ENCODE measurements at places on chromosomes 16 and 17. TPM values are rescaled to one million over a fixed set of nuclear protein-coding genes. Genes with fewer than 3 reads are reported as not detected.
A peak's percentile ranks its signal among the peaks of the same experiment; 100 is the strongest.

DNA sequence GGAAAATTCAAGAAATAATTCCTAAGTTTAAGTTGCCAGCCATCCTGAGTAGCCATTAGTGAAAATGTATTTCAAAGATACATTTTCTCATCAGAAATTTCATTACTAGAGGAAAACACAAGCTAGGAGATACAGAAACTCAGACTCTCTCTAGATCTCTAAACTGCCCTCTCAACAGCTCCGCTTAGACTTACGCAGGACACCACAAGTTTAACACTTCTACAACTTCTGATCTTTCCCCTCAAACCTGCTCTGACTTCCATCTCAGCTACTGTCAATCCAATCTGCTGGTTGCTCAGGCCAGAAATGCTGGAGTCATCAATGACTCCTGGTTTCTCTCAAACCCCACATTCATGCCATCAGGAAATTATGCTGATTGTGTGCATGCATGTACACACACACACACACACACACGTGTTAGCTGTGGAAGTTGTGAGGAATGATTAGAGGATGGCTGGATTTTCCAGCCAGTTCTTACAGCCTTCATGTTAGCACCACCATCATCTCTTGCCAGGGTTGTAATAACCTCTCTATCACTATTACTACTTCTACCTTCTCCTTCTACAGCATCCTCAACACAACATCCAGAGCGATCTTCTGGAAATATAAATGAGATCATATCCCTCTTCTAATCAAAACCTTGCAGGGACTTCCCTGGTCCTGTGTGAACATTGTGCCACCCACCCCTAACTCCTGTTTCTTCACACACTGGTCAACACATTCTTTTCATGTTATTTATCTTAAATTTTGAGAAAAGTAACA, 47.1 kb downstream of the COX10 start:
- H3K36me3 ChIP-seq, result no peaks in the 10 kb centered on the region
- DNase-seq, result no peak
- H3K27me3 ChIP-seq, result no peaks in the 10 kb centered on the region
- H3K27ac ChIP-seq, result no peak overlapping the region

GRCh38 chr17:18988546-18989173, 15.9 kb downstream of the FAM83G start:
- H3K4me1 ChIP-seq, result peaks cover 17% of the 10 kb centered on the region
- peak; percentile 61 for DNase-seq
- H3K27ac ChIP-seq, result no peak overlapping the region
- peaks cover 8% of the 10 kb centered on the region for H3K36me3 ChIP-seq
- H3K4me3 ChIP-seq, result no peak overlapping the region
- H3K27me3 ChIP-seq, result no peaks in the 10 kb centered on the region

GRCh38 chr17:81582749-81583148, 30.6 kb upstream of the FAAP100 start:
- no peak overlapping the region for H3K4me3 ChIP-seq
- H3K27ac ChIP-seq, result no peak overlapping the region
- DNase-seq, result no peak
- H3K27me3 ChIP-seq, result no peaks in the 10 kb centered on the region
- peaks cover 72% of the 10 kb centered on the region for H3K36me3 ChIP-seq
- peaks cover 15% of the 10 kb centered on the region for H3K4me1 ChIP-seq

DNA sequence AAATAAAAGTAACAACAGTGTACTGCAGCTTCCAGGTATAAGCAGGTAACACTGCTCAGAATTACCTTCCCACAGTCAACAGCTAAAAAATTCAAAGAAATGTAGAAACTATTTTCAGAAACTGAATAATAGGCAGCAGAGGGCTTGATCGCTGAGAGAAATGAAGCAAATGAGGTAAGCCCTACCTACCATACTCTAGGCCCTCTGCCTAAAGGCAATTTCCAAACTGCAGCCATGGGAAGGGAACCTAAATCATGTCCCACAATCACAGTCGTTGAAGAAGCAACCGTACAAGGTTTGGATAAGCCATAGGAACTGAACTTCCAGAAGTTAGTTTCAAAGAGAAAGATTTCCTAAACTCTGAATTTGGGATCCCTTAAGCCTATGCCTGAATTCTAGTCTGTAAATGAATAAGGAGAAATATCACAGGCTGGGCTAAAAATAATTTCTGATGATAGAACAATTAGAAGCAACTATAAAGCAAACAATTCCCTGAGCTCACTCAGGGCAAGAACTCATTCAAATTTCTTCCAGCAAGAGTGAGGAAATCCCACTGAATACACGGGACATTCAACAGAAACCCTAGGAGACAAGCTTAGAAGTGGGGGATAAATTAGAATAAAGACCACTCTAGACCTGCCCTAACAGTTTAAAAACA, 24.5 kb downstream of the NCOR1 start:
- no peaks in the 10 kb centered on the region for H3K4me1 ChIP-seq
- H3K27ac ChIP-seq, result no peak overlapping the region
- no peaks in the 10 kb centered on the region for H3K27me3 ChIP-seq
- H3K36me3 ChIP-seq, result peaks cover 24% of the 10 kb centered on the region

DNA sequence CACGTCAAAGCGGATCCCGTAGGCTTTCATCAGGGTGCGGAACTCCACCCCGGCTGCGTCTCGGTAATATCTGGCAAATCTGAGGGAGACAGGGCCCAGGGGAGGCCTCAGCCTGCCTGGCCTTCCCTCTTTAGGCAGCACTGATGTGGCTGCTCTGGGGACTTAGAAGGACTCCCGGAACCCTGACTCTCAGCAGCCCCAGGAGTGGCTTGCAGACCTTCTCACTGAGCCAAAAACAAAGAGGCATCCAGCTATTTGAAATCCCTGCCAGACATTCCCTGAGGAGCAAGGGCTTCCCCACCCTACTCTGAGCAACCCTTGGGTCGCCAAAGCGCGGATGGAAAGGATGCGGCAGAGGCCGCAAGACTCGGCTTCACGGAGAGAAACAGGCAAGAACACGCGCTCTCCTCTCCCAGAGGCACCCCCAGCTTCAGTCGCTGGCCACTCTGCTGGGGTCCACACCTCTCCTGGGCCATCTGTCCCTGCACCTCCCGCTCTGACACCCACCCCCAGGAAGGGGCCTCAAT, 7.9 kb downstream of the P2RX5 start:
- H3K4me3 ChIP-seq, result no peak overlapping the region
- H3K36me3 ChIP-seq, result no peaks in the 10 kb centered on the region
- H3K27ac ChIP-seq, result no peak overlapping the region

- H3K4me1 ChIP-seq, result no peaks in the 10 kb centered on the region
- H3K4me3 ChIP-seq, result no peak overlapping the region
- H3K36me3 ChIP-seq, result peaks cover 64% of the 10 kb centered on the region
- no peaks in the 10 kb centered on the region for H3K27me3 ChIP-seq
- no peak overlapping the region for H3K27ac ChIP-seq
Observed at GRCh38 chr16:75617121-75617520, 6.0 kb downstream of the ADAT1 start.

GRCh38 chr17:16443511-16444257, 28.3 kb downstream of the TRPV2 start:
- no peaks in the 10 kb centered on the region for H3K4me1 ChIP-seq
- no peaks in the 10 kb centered on the region for H3K27me3 ChIP-seq
- no peak for DNase-seq
- H3K36me3 ChIP-seq, result peaks cover 65% of the 10 kb centered on the region

DNA sequence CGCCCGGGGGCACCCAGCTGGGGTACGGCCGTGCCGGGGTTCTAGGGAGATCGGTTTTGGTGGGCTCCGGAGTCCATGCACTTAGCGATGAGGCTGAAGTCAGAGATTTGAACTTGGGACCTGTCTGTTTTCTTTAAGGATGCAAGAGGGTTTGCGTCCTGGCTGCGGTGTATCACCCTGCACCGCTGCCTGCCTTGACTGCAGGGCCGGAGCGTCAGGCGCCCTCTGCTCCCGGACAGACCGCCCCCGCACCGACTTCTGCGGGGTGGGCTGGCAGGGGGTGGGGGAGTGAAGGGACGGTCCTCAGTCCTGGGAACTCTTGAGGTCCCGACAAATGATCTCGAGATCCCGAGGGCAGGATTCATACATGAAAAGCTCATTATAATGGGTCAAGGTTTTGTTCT, 701 bp downstream of the PDP2 start:
- H3K4me1 ChIP-seq, result peaks cover 19% of the 10 kb centered on the region
- peak overlapping the region; percentile 92 for H3K4me3 ChIP-seq
- DNase-seq, result no peak
- no peaks in the 10 kb centered on the region for H3K27me3 ChIP-seq

- H3K4me3 ChIP-seq, result peak overlapping the region; percentile 64
- peak; percentile 74 for DNase-seq
- no peak overlapping the region for H3K27ac ChIP-seq
- peaks cover 75% of the 10 kb centered on the region for H3K27me3 ChIP-seq
Observed at GRCh38 chr17:21511363-21512195, 135.4 kb downstream of the KCNJ12 start.

GRCh38 chr16:68357923-68358322, 47.1 kb downstream of the PRMT7 start:
- no peak for DNase-seq
- no peak overlapping the region for H3K27ac ChIP-seq
- peaks cover 29% of the 10 kb centered on the region for H3K36me3 ChIP-seq

- peaks cover 61% of the 10 kb centered on the region for H3K36me3 ChIP-seq
- peaks cover 56% of the 10 kb centered on the region for H3K4me1 ChIP-seq
- peak overlapping the region; percentile 56 for H3K27ac ChIP-seq
- DNase-seq, result no peak
Observed at GRCh38 chr16:22356930-22357634, 17.3 kb downstream of the CDR2 start.

- peaks cover 92% of the 10 kb centered on the region for H3K36me3 ChIP-seq
- peaks cover 27% of the 10 kb centered on the region for H3K4me1 ChIP-seq
- peak within 1 kb of the TSS; percentile 100 for H3K27ac ChIP-seq
- peak; percentile 93 for DNase-seq
- H3K4me3 ChIP-seq, result peak within 1 kb of the TSS; percentile 100
Observed at GRCh38 chr17:81512562-81513371, at the start of gene ACTG1. Gene ACTG1, minus strand, starts transcription at chr17:81512799. Its CDS starts 445 bp downstream, at chr17:81512354.

GRCh38 chr16:88458039-88458772, 5.1 kb downstream of the ZFPM1 start:
- H3K36me3 ChIP-seq, result peaks cover 17% of the 10 kb centered on the region
- H3K27ac ChIP-seq, result no peak overlapping the region
- H3K27me3 ChIP-seq, result peaks cover 31% of the 10 kb centered on the region
- no peak overlapping the region for H3K4me3 ChIP-seq
- H3K4me1 ChIP-seq, result peaks cover 17% of the 10 kb centered on the region

GRCh38 chr16:58464047-58464915, 35.7 kb upstream of the NDRG4 start:
- H3K4me3 ChIP-seq, result peak overlapping the region; percentile 69
- DNase-seq, result peak; percentile 53
- peaks cover 18% of the 10 kb centered on the region for H3K4me1 ChIP-seq
- peak overlapping the region; percentile 50 for H3K27ac ChIP-seq
- peaks cover 14% of the 10 kb centered on the region for H3K36me3 ChIP-seq

DNA sequence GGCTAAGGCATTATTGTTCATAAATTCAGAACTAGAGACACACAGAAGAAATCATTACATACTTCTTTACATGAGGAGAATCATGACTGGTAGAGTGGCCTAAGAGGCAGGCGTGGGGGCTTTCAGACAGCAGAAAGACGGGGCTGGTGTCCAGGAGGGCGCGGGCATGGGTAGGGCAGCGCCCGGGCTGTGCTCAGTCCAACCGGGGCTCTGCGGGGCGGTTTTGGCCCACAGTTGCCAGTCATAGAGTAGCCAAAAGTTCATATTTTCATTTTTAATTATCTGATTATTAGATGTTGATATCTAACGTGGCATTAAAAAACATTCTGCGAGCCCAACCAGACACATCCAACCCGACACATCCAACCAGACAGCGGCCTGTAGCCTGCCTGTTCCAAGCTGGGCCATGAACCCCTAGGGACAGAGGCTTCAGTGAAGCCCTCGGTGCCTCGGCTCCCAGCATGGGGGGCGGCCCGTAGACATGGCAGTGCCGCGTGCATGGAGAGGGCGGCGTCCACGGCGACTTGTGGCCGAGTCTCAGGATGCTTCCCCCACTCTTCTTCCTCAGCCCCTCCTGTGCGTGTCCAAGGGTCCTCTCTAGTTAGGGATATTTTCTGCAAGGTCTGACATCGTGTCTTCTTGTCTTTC, 162.4 kb upstream of the CHMP6 start:
- peaks cover 20% of the 10 kb centered on the region for H3K4me1 ChIP-seq
- H3K36me3 ChIP-seq, result peaks cover 23% of the 10 kb centered on the region
- no peaks in the 10 kb centered on the region for H3K27me3 ChIP-seq
- H3K27ac ChIP-seq, result no peak overlapping the region
- no peak overlapping the region for H3K4me3 ChIP-seq
- no peak for DNase-seq

GRCh38 chr17:47776330-47777197, 43.5 kb downstream of the TBX21 start:
- DNase-seq, result peak; percentile 67
- no peaks in the 10 kb centered on the region for H3K4me1 ChIP-seq
- H3K36me3 ChIP-seq, result no peaks in the 10 kb centered on the region
- no peak overlapping the region for H3K4me3 ChIP-seq
- H3K27ac ChIP-seq, result no peak overlapping the region
- peaks cover 77% of the 10 kb centered on the region for H3K27me3 ChIP-seq

- H3K27ac ChIP-seq, result no peak overlapping the region
- no peaks in the 10 kb centered on the region for H3K36me3 ChIP-seq
- no peaks in the 10 kb centered on the region for H3K27me3 ChIP-seq
- no peak for DNase-seq
- H3K4me3 ChIP-seq, result no peak overlapping the region
Observed at GRCh38 chr17:55571095-55571494, 59.8 kb upstream of the SMIM36 start.

- DNase-seq, result no peak
- no peak overlapping the region for H3K27ac ChIP-seq
- peaks cover 2% of the 10 kb centered on the region for H3K4me1 ChIP-seq
- H3K36me3 ChIP-seq, result peaks cover 12% of the 10 kb centered on the region
Observed at GRCh38 chr17:57666946-57667345, 78.2 kb downstream of the CCDC182 start.

DNA sequence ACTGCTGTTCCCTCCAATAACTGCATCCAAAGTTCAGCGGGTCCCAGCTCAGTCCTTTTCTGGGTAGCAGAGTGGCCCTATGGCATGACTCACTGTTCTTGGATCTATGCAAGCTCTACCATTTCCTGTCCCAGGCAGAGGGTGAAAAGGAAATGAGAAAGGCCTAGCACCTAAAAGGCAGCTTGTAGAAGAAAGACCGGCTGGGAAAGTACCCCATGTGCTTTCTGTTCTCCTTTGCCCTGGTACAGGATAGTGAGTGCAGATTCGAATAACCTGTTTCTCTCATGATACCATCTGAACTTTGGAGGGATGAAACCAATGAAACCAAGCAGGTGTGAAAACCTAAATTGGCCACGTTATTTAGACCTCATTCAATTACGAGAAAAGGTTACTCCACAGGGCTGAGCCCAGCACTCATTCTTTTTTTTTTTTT, 12.7 kb upstream of the HASPIN start:
- no peak overlapping the region for H3K4me3 ChIP-seq
- no peaks in the 10 kb centered on the region for H3K27me3 ChIP-seq

GRCh38 chr17:9028988-9029570, 7.8 kb downstream of the NTN1 start:
- no peak for DNase-seq
- no peaks in the 10 kb centered on the region for H3K36me3 ChIP-seq
- H3K4me1 ChIP-seq, result no peaks in the 10 kb centered on the region

The PLCG2 gene
- 3.4 TPM for total RNA-seq

The GP1BA gene
- total RNA-seq, result not detected

The GPR142 gene
- not detected for total RNA-seq

The PABPN1L gene
- not detected for total RNA-seq

The HNF1B gene
- 130 TPM for total RNA-seq

The C17orf107 gene
- total RNA-seq, result 2.1 TPM

The OTOP2 gene
- not detected for total RNA-seq

The HAS3 gene
- 33.2 TPM for total RNA-seq

The OR1A1 gene
- total RNA-seq, result not detected

The HOXB13 gene
- total RNA-seq, result 1.1 TPM

The CFAP97D1 gene
- not detected for total RNA-seq

The WWP2 gene
- 47.5 TPM for total RNA-seq

The KNOP1 gene
- 84.9 TPM for total RNA-seq

The SLFN13 gene
- 46.2 TPM for total RNA-seq

The SLC43A2 gene
- 3.3 TPM for total RNA-seq

The RGS11 gene
- total RNA-seq, result 1.7 TPM

The LGALS9B gene
- 1.5 TPM for total RNA-seq

The NHLRC4 gene
- total RNA-seq, result not detected

Data from Calu3 (cell line).